NCI-H1105 (cell line): ENCODE measurements at places on chromosomes 2 and 18.
A peak's percentile ranks its signal among the peaks of the same experiment; 100 is the strongest.

DNA sequence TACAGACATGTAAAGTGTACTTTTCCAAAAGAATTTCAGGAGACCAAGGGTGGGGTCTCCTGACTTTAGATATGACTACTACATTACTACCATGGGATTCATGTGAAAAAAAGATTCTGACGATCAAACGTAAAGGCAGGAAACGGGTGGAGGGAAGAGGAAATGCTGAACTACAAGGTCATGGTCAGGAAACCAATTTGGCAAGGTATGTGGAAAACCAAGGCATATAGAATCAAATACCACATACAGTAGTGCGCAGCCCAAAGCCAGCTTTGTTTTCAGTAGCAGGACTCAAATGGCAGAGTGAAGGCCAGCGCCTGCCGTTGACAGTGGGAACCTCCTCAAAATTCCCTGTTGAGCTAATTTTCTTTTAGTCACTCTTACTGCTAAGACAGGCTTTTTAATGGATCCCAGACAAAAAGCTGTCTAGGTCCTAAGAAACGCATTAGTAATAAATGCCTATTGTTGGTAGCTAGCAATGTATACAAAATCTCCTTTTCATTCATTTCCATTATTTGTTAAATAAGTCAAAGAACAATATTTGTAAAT is 57.6 kb upstream of the SERTAD2 start:
- DNase-seq = no peak

DNA sequence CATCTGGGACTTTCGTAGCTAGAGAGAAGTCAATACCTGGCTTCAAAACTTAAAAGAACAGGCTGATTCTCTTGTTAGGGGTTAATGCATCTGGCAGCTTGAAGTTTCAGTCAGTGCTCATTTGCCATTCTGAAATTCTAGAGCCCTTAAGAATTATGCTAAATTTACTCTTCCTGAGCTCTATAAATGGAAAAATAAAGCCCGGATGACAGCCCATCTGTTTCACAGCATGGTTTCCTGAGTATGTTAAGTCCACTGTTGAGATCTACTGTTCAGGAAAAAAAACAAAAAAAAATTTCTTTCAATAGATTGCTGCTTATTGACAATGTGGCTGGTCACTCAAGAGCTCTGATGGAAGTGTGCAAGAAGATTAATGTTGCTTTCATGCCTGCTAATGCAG is 101.3 kb upstream of the RPE start:
- DNase-seq = no peak

DNA sequence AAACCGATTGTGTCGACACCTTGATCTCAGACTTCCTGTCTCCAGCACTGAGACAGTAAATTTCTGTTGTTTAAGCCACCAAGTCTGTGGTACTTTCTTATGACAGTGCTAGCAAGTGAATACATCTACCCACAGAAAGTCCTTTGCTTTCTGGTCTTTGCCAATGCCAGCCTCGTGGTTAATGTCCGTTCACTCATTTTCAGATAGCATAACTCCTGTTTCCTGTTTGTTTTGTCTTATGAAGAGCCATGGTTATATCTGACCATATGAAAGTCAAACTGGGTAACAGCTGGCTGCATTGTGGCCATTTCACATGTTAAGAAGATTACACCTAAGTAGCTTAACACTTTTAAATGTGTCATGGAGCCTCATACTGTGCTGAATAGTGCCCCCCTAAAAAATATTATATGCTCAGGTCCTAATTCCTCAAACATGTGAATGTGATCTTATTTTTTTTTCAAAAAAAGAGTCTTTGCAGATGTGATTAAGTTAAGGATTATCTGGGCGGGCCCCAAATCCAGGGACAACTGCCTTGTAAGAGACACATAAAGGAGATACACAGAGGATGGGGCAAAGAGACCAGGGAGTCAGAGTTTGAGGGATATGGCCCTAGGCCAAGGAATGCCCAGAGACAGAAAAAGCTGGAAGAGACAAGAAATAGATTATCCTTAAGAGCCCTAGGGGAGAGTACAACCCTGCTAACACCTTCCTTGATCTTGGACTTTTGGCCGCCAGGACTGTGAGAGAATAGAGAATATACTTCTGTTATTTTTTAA is 118.0 kb downstream of the KCNE4 start:
- no peak for DNase-seq

GRCh38 chr2:19156646-19157045 is 201.8 kb downstream of the OSR1 start:
- DNase-seq = no peak

DNA sequence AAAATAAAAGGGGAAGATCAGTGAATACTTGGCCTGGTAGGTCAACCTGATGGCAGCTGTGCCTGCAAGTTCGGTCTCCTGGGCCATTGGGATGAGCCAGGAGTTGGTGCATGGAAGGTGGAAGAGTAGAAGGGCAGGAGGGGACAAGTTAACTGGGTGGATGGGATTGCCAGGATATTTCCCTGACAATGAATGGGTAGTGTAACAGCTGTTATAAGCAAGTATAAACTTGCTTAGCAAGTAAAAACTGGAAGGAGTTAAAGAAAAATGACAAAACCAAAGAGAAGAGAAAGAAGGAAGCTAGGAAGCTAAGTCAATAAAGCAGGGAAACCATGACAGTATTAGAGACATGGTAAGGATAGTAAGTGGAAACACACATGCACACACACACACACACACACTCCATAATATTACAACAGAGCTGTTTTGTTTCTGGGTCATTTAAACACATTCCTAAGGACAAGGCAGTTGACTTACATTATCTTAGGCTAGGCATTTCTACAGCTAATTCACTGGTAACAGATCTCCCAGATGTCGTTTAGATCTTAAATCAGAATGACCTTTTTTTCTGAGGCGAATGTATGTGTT is 29.7 kb downstream of the MEP1B start:
- DNase-seq = no peak

- DNase-seq = no peak
Observed at GRCh38 chr2:185278761-185279160, 459.8 kb upstream of the FSIP2 start.

DNA sequence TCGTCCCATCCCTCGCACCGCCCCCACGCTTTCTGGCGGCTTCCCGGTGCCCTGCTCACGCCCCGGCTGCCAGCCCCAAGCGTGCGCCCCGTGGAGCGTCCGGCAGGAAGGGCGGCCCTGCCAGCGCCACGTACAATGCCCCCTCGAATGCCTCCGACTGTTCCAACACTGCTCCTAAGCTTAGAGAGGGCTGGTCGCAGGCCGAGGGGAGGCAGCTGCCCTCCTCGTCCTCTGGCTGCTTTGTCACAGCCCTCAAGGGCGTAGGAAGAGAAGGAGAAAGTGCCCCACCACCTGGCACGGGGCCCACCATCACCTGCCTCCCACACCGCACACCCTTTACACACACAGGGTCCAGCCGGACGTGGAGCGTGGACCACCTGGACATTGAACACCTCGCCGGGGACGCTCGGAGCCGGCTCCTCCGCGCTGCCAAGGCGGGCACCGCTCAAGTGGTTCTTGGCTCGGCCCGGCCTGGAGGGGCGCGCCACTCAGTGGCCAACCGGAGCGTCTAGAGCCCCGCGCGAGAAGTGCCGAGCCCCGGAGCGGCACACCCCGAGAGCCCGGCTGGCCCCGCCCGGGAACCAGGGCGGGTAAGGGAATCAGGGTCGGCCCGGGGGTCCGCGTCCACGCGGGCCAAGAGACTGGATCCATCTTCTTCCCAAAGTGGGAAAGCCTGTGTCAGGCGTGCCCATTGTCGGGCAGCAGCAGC is 830 bp downstream of the DNER start:
- peak; percentile 76 for DNase-seq

GRCh38 chr2:59177748-59178147 is 936.6 kb upstream of the FANCL start:
- peak; percentile 30 for DNase-seq

DNA sequence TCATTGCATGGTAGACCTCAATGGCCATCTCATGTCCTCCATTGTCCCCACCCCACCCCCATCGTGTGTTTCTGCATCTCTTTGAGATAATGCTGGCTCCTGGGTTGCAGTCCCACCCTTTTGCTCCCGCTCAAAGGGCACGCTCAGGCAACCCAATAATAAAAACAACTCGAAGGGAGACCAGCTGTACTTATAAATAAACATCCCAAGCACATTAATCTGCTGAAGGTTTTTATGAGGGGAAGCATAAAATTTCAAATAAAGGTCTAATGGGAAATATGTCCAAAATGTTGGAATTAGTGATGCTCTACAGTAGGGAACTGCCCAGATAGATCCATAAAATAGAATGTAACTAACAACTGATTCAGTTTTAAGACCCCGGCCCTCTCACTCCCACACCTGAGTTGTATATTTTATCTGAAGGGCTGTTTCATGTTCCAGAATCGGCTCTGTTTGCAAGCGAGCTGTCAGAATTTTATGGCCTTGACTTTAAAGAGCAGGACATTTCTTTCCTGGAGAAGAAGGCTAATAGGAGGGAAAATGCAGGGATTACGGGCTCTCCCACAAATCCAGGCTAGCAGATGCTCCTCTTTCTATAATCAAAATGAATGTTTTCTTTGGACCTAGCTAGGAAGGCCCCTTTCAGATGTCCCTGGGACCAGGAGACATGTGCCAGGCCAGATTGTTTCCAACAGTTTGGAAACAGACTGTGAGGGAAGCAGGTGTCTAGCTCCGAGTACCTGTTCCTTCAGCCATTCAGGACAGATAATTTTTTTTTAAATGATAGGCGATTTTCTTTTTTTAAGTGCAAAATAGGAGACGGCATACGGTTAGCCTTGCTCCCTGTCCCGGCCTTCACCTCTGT is 103.7 kb downstream of the APOB start:
- no peak for DNase-seq
